Colonic mucosa (tissue), 4 donors: ENCODE measurements at places on chromosomes 13 and 19.

DNA sequence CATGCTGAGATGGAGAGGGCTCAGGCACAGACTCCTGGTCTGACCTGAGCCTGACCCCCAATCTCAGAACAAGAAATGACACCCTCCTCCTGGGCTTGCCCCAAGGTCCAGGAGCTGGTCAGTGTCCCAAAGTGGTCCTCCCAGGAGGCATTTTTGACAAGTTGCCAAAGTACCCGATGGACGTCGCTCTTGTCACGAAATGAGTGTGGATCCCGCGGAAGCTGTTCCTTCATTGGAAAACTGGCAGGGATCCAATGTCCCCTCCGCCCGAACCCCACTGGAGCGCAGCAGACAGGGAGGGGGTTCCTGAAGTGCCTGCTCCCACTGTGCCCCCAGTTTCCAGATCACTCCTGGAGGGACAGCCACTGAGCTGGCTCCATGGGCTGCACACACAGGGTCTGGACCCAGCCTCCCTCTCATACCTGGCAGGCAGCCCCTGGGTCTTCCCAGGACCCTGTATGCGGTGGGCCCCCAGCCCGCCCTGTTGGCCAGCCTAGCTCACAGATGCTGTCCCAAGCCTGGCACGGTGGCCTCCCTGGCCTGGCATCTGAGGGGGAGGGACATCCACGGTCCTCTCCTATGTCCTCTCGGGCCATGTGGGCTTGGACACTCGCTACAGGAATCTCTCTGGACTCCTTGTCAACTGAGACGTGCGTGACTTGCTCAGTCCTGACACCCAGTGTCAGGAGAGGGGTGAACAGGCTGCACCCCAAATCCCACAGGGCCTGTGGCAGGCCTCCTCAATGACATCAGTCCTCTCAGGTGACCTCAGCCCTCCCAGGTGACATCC lies 12.8 kb upstream of the ZNF14 start:
- no peak for DNase-seq

GRCh38 chr13:110664041-110664440 lies 41.9 kb downstream of the CARS2 start:
- no peak for DNase-seq

DNA sequence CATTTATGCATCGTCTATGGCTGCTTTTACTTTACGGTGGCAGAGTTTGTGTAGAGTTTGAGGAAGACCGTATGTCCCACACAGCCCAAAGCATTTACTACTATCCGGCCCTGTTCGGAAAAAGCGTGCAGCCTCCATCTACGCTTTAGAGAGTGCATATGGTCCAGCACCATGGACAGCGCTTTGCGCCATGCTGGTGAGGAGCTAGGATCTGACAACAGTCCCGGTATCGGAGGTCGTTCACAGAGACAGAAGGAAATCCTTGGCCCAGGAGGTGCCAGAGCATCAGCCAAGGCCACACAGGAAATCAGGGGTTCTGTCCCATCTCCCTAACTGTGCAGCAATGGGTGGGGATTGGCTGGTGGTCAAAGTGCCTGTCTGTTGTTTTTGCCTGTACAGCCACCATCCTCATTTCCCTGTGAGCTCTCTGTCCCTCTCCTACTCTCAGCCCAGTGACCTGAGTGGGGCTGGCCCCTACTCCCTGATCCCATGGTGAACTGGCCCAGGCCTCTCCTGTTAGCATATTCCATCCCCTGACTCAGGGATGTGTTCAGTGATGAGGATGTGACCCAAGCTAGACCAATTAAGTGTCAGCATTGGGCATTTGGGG lies 16.2 kb upstream of the PRODH2 start:
- peak; percentile 53 for DNase-seq

DNA sequence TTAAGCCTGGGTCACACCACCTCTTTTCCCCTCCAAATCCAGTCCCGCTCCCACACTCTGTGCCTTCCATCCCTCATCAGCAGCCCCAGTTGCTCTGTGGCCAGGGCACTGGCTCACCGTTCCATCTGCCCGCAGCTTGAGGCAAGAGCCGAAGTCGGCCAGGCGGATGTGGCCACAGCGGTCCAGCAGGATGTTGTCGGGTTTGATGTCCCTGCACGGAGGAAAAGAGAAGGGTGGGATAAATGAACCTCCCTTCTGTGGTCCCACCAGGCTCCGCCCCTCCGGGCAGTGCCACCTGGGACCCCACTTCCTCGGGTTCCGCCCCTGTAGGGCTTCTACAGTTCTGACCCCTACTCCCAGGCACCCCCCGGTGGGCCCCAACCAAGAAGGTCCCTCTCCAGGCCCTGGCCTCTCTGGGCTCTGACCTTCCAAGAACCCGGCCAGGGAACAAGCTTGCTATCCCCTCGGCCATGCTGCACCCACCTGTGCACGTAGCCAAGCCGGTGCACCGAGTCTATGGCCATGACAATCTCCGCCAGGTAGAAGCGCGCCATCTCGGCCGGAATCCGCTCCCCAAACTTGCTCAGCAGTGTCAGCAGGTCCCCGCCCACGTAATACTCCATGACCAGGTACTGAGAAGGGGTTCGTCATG lies 4.2 kb downstream of the DMPK start:
- DNase-seq, result no peak

GRCh38 chr13:101989798-101990350 lies 412.0 kb downstream of the FGF14 start:
- no peak for DNase-seq

GRCh38 chr13:26498656-26499601 lies 58.6 kb upstream of the WASF3 start:
- no peak for DNase-seq

DNA sequence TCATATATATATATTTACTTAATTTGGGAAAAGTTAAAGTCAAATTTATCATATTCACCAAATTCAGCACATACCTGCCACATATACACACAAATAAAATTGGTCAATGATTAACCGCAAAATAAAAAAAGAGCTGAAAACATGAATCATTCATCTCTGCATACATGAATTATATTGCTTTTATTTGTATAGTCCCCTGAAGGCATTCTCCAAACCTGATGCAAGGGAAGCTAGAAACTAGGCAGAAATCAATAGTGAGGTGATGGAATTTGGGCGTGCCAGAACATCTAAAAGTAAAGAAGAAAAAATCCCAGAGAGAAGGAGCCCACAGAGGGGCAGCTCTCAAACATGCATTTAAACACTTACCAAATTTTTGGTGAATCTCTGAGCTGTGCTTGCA lies 60.1 kb downstream of the UFM1 start:
- no peak for DNase-seq

GRCh38 chr13:98938801-98939200 lies 39.1 kb downstream of the DOCK9 start:
- DNase-seq, result no peak

DNA sequence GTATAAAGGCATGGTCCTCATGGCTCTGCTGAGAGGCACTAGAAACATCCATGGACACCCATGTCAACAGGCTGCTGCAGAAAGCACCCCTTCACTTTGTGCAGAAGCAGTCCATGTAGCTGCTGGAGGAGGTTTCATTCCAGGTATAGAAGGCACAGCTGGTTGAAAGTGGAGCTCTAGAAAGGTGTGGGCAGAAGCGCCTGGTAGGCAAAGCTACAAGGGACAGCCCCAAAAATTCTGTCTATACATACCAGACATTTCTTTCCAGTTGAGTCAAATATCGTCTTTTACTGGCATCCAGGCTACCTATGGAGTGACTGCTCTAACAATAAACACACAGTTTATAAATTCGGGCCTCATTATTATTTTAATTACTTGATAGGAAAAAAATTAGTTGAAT lies 129.3 kb downstream of the ENOX1 start:
- DNase-seq, result no peak
